ENCODE measurements at places on chromosomes 4 and X.

GRCh38 chrX:44529310-44529709, 13.3 kb downstream of the FUNDC1 start:
- DNase-seq, result no peak

GRCh38 chr4:154406018-154406795, 85.4 kb downstream of the DCHS2 start:
- no peak for DNase-seq

DNA sequence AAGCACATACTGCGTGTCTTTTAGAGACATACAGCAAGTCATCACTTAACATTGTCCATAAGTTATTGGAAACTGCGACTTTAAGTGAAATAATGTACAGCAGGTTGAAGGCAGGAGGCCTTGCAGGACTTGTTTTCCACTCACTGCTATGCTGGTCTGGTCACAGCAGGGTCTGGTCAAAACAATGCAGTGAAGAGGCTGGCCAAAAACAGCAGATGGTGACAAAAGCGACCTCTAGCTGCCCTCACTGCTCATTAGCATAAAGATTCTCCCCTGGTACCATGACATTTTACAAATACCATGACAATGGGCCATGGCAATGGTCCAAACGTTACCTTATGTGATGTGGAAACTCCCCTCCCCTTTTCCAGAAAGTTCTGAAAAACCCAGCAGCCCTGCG, 1283.6 kb downstream of the FSTL5 start:
- DNase-seq, result no peak

- DNase-seq, result no peak
Measured at GRCh38 chrX:25337841-25338240, 322.1 kb upstream of the ARX start.
